Posterior vena cava (tissue), 2 donors: ENCODE measurements at places on chromosomes 2 and 18.

DNA sequence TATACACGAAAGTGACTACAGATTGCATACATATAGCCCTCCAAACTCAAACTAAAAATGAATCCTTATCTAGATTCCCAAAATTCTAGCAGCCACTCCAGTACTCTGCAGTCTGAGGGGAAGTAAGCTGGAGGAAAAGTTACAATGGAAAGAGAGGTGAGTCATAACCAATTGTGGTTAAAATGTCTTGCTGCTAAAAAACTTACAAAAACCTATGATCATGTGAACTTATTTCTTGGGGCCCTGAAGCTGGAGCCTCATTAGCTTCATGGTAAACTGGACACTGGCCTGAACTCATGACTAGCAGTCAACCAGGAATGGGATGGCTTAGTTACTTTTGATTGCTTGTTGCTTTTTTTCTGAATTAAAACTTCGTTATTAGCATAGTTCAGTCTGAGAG, 175.9 kb downstream of the SLC4A3 start:
- DNase-seq = no peak

DNA sequence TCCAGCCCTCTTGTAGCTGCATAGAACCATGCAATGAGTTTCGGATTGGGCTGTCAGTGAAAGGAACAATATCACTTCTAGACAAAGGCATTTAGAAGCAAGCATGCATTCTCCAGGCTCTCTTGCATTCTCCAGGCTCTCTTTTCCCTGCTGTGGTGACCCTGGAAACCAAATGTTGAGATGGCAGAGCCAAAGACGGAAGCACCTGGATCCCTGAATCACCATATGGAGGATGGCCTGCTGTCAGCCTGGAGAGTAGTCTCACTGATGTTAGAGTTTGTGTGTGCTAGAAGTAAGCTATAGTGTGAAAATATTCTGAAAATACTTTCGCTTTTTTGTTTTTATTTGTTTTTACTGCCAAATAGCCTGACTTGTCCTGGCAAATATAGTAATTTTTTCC, 203.9 kb downstream of the C1D start:
- no peak for DNase-seq

- no peak for DNase-seq
Measured at GRCh38 chr2:15788830-15789229, 151.5 kb upstream of the MYCN start.

DNA sequence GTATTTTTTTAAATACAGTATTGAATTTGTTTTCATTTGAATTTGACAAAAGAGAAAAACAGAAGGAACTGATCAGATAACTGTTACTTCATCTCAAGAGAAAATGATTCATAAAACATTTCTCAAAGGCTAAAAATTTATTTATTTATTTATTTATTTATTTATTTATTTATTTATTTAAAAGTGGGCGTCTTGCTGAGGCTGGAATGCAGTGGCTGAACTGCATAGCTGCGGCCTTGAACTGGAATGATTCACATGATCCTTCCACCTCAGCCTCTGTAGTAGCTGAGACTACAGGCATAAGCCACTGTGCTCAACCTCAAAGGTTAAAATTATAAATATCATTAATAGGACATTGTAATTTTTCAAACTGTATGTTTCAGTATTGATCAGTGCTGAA, 4.5 kb upstream of the PUM2 start:
- no peak for DNase-seq

DNA sequence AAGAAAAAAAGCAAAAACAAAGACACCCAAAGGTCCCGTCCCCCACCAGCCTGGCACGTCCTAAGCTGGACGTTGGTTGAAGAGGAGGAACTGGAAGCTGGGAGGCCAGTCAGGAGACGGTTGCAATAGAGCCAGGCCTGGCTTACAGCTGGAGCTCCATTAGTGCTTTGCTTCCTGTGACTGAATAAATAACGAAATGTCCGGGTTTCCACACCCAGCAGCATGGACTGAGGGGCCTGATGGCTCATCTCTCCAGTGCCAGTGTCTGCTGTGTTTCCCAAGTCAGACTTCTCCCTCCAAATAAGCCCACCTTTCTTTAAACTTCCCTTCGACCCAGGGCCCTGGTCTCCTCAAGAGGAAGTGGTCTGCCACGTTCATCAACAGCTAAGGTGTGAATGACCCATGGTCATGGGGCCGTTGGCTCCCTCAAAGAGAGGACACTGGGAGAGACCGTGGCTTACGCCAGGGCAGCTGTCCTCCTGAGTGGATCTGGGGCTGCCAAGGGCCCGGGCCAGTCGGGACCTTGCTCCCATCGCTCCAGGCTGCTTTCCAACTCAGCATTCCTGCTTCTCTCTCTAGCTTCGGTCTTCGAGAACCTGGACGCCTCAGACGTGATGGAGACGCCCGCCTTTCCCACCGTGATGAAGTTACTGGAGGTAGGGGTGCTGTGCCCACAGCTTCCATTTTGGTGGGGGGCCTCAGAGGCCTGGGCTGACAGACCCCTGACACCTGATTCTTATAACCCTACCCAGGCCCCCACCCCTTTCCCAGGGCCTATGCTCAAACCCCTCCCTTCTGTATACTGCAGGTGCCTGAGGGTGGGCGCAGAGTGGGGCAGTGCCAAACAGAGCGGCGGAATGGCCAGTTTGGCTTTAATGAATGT, 44.9 kb downstream of the MYO7B start:
- no peak for DNase-seq

GRCh38 chr2:122075381-122075780, 319.9 kb downstream of the TSN start:
- no peak for DNase-seq

DNA sequence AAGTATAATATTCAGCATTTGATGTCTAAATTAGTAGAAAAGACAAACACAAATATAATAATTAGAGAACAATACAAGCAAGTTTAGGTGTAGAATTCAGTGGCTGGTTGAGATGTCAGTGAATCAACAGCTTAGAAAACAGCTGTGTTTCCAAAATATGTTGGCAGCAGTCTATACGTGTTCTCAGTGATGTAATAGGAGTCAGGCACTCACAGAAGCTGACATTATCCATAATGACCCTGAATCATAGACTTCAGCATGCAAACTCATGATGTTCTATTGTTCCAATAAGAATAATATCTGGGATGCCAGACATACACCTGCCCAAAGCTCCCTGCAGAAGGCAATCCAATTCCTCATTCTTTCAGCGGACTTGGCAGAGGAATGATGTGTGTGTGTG, 164.7 kb downstream of the SLC8A1 start:
- DNase-seq = no peak
